ENCODE measurements at places on chromosomes 7 and 10.

DNA sequence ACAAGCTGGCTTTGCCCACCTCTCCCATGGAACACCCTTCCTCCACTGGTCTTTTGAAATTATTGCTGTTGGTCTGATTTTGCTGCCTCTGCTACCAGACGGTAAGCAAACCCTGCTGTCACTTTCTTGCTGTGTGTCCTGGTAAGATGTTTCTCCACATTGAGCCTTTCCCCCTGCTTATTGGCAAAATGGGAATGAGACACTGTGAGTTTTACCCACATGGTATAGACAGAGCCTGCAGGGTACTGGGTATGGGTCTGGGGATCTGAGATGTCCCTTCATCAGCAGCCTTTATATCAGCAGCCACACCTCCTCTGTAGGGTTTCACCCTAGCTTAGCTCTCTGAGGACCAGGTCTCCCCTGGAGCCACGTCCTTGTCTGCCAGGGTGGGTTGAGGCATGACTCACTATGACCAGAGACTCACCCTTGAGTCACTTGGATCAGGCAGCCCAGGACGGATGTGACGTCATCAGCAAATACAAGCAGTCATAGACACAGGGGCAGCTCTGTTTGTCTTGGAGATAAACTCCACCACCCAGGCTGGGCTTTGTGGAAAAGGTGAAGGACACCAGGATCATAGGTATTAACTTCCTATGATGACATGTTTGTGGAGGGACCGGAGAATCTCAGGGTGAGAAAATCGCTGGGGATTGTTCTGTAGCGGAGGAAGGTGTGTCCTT lies 17.9 kb upstream of the BAIAP2L1 start:
- no peak overlapping the region for H3K4me3 ChIP-seq
- no peaks in the 10 kb centered on the region for H3K4me1 ChIP-seq
- H3K27ac ChIP-seq: no peak overlapping the region
- no peaks in the 10 kb centered on the region for H3K36me3 ChIP-seq
- H3K27me3 ChIP-seq: peaks cover under 1% of the 10 kb centered on the region

DNA sequence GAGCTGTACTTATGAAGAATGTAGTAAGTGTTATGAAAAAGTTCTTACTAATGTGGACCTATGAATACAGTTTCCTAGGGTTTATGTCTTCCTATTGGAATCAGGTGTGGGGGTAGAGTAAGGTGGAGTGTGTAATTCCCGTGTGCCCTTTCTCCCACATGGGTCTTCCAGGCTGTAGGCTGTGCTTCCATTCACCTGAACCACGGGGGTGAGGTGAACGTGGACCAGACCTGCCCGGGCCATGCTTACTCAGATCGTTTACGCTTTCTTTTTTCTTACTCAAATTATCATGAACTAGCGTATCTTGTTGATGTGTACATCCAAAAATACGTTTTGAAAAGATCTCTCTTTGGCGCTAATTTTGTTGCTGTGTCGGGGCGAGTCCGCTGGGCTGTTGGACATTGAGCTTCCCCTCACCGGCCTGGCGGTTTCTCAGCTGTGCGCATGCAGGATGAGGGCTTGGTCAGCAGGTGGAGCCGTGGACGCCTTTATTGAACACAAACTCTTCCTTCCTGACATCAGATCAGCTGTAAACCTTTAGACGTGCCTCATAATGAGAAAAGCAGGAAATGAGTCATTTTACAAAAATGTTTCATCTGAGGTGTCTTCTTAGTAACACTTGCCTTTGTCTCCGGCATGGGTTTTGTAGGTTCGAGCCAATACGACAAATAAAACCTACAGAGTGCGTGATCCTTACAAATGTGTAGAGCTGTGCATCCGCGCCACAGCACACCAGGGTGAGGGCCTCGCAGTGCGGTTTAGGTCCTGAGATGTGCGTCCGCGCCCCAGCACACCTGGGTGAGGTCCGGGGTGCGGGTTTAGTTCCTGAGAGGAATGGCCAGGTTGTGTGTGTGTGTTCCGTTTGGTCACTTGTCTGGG lies 53.8 kb downstream of the WDR37 start:
- H3K27ac ChIP-seq: peak overlapping the region; percentile 73
- H3K27me3 ChIP-seq: no peaks in the 10 kb centered on the region
- peak overlapping the region; percentile 49 for H3K4me3 ChIP-seq
- peaks cover 32% of the 10 kb centered on the region for H3K4me1 ChIP-seq

DNA sequence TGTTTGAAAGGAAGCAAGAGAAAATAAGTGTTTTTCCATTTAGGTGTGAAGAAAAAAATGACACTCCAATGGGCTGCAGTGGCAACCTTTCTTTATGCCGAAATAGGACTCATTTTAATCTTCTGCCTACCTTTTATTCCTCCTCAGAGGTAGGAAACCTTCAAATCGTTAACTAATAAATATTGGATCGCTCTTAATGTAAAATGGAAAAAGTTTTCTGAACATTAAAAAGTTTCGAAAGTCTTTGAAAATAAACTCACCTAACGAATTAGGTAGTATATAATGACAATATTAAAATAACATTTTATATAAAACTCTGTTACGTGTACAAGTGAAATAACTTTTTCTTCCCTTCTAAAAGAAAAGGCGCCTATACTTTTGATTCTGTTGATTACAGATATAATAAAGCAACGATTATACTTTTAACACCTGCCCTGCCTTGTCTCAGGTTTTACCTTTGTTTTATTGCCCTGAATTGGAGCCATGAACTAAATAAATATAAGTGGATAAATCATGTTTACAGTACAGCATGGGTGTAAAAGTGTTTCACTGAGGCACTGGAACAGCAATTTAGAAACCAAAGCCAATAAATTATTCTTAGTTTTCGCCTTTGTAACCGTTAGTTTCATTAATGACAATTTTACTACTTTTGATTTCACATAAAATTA lies 804 bp downstream of the BCAP29 start:
- peak overlapping the region; percentile 70 for H3K27ac ChIP-seq
- peaks cover 18% of the 10 kb centered on the region for H3K4me1 ChIP-seq
- H3K27me3 ChIP-seq: no peaks in the 10 kb centered on the region
- peak overlapping the region; percentile 84 for H3K4me3 ChIP-seq

DNA sequence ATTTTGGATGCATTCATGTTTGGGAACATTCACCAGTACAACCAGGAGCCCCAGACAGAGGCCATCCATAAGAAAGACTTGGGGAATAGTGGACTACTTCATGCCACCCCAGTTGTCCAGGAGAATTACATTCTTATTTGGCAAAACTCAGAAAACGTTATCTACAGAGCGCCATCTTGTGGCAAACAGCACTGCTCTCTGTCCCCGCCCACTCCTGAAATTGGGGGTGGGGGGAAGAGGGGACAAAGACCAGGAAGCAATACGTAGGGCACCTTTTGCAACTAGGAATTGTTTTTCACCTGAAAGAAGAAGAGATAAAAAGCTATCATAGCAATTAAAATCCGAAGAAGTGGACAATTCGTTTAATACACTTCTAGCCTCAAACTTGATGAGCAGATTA lies 134.6 kb upstream of the MGMT start:
- peak; percentile 48 for DNase-seq
- peaks cover 22% of the 10 kb centered on the region for H3K27me3 ChIP-seq
- no peaks in the 10 kb centered on the region for H3K4me1 ChIP-seq
- no peak overlapping the region for H3K27ac ChIP-seq
- H3K4me3 ChIP-seq: no peak overlapping the region
- no peaks in the 10 kb centered on the region for H3K36me3 ChIP-seq

DNA sequence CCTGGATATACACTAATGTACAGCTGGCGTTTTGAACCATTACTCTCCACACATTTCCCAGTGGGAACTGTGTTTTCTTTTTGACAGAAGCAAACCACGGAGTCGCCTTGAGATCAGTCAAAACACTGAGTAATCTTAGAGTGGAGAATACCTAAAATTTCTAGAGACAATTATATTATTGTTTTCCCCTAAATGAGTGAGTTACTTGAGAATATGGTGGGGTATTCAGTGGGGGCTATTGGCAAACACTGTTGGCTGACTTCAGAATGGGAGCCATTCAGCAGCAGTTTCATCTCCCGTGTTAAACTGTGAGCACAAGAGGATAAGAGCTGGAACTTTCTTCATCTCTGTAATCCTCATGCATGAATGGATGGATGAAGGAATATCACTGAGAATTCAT lies 6.2 kb downstream of the IL2RA start:
- H3K4me3 ChIP-seq: peak overlapping the region; percentile 91
- H3K4me1 ChIP-seq: peaks cover 66% of the 10 kb centered on the region
- DNase-seq: no peak
- H3K36me3 ChIP-seq: peaks cover 86% of the 10 kb centered on the region

DNA sequence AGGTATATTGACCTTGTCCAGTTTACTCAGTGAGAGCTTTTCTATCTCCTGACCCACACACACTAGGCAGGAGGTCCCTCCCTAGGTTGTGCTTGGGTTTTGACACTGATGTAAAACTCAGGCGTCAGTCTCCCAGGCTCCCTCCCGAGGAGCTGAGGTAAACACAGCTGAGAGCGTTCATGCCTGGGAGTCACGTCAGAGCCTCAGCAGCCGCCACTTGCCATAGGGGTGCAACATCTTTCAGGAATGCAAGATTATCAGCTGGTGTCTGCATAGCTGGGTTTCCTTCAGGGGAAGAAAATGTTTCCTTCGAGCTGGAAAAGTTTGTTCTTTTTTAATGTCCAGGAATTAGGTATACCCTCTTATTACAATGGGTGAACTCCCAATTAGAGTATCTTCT lies 70.6 kb downstream of the FGFR2 start:
- no peaks in the 10 kb centered on the region for H3K36me3 ChIP-seq
- no peak overlapping the region for H3K4me3 ChIP-seq
- H3K4me1 ChIP-seq: no peaks in the 10 kb centered on the region
- H3K27ac ChIP-seq: no peak overlapping the region

- H3K27ac ChIP-seq: no peak overlapping the region
- H3K27me3 ChIP-seq: no peaks in the 10 kb centered on the region
- no peak for DNase-seq
- no peaks in the 10 kb centered on the region for H3K36me3 ChIP-seq
- H3K4me1 ChIP-seq: no peaks in the 10 kb centered on the region
Measured at GRCh38 chr7:39091774-39092173, 114.1 kb downstream of the POU6F2 start.

- DNase-seq: no peak
- no peaks in the 10 kb centered on the region for H3K27me3 ChIP-seq
- no peak overlapping the region for H3K4me3 ChIP-seq
- no peaks in the 10 kb centered on the region for H3K36me3 ChIP-seq
- no peaks in the 10 kb centered on the region for H3K4me1 ChIP-seq
Measured at GRCh38 chr10:59047957-59048618, 128.4 kb upstream of the PHYHIPL start.

DNA sequence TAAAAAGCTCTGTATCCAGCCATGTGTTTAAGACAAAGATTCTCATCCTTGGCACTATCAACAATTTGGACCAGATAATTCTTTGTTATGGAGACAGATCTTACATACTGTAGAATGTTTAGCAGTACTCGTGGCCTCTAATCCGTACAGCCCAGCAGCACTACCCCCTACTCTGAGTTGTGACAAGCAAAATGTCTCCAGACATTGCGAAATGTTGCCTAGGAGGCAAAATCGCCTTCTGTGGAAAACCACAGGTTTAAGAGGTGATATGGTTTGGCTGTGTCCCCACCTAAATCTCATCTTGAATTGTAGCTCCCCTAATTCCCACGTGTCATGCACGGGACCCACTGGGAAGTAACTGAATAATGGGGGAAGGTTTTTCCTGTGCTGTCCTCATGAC lies 186.7 kb downstream of the CHCHD3 start:
- H3K27me3 ChIP-seq: no peaks in the 10 kb centered on the region
- H3K4me3 ChIP-seq: no peak overlapping the region
- DNase-seq: no peak
- H3K4me1 ChIP-seq: no peaks in the 10 kb centered on the region
- no peak overlapping the region for H3K27ac ChIP-seq

- no peak overlapping the region for H3K27ac ChIP-seq
- H3K27me3 ChIP-seq: no peaks in the 10 kb centered on the region
- H3K4me1 ChIP-seq: peaks cover 4% of the 10 kb centered on the region
- DNase-seq: no peak
Measured at GRCh38 chr10:17116193-17116592, 13.4 kb downstream of the CUBN start.

DNA sequence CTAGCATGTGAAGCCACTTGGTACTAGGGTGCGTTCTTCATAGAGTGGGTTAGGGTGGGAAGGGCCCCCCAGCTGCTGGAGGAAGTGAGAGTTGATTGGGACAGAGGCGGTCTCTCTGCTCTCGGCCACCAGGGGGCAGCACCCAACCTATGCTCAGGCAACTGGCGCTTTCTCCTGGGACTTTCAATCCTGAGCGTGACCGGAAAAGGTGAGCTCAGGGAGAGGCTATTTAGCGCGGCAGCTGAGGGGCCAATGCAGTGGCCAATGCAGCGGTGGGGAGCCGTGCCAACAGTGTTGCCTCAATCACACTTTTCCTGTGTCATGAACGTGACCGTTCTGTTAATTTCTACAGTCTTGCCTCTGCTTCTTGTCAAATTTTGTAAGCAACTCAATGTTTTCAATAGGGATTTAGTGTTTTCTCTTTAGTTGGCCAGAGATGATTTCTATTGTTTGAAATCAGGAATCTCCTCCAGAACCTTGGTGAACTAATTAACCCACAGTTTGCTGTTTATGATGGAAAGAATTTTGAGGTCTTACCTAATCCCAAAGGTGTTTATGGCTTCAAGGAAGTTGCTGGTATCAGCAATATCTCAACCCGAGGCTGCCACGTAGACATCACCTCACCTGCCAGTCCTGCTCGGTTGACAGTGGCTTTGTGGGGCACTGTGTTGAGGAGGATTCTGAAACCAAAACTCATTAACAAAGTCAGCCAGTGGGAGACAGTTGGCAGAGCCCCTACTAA lies 67.9 kb upstream of the PDZD8 start:
- no peak overlapping the region for H3K4me3 ChIP-seq
- DNase-seq: peak; percentile 81
- peaks cover 6% of the 10 kb centered on the region for H3K4me1 ChIP-seq

DNA sequence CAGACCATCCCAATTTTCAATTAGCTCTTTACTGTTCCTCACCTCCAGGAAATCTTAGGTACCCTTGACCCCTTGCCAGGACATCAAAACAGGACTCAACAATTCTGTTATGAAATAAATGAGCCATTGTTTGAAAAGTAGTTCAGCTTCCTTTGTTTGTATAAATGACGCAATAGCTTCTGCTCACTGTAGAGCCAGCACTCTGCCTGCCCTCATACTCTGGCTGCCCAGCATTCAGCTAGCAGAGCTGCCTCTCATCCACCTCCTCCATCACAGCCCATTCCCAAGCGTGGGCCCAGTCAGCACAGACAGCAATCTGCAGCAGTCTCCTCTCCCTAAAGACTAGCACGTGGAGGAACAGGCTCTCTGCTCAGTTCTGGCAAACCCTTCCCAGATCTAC lies 478.6 kb downstream of the GRID1 start:
- no peaks in the 10 kb centered on the region for H3K36me3 ChIP-seq
- no peak overlapping the region for H3K4me3 ChIP-seq
- DNase-seq: no peak
- H3K27ac ChIP-seq: no peak overlapping the region

- no peak within 1 kb of the TSS for H3K27ac ChIP-seq
- H3K4me3 ChIP-seq: no peak within 1 kb of the TSS
- peaks cover 2% of the 10 kb centered on the region for H3K27me3 ChIP-seq
- no peaks in the 10 kb centered on the region for H3K4me1 ChIP-seq
Measured at GRCh38 chr10:72954596-72955554, at the start of gene PLA2G12B. TSS of gene PLA2G12B (minus strand) at chr10:72954806. CDS start at chr10:72954685, 121 bp downstream.

GRCh38 chr10:93404048-93404354 lies 78.1 kb downstream of the MYOF start:
- DNase-seq: no peak
- H3K4me1 ChIP-seq: peaks cover 12% of the 10 kb centered on the region
- H3K27me3 ChIP-seq: no peaks in the 10 kb centered on the region
- peaks cover 27% of the 10 kb centered on the region for H3K36me3 ChIP-seq
- no peak overlapping the region for H3K4me3 ChIP-seq
